Ascending aorta (tissue), 2 donors: ENCODE measurements at places on chromosomes 1 and 21.

DNA sequence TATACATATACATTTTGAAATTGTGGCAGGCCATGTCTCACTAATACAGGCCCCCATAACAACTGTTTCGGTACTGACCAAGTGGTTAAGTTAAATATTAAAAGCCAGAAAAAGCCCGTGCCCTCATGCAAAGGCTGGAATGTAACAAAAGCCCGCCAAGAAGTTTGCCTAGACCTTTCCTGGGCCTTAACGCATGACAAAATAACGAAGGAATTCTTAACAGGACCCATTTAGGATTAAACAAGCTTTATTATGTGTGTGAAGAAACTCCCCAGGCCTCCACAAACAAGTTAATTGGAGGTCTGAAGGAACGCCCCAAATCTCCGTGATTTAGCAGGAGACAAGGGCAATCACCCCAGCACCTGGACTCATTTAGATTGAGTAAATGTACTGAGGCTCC, 42.4 kb downstream of the TNFSF4 start:
- no peak for DNase-seq

DNA sequence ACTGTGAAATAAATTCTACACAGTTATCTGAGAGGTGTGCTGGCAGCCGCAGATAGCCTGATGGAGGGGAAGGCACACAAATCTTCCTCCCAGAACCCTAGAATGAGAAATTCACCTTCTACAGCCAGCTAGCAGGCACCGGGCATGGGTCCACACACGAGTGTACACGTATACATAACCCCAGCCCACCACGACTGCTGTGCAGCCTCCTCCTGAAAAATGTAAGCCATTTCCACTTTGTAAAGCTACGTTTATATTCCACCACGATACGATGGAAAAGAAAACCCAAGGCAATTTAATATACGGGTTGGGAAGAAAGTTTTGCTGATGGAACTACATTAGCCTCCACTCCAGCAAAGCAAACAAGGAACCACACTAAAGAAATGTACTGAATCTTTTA, 1.8 kb downstream of the BTG3 start:
- no peak for DNase-seq

GRCh38 chr21:36522219-36522808, 42.4 kb upstream of the CLDN14 start:
- DNase-seq, result no peak

GRCh38 chr1:184811439-184812111, 56.9 kb upstream of the EDEM3 start:
- peak; percentile 36 for DNase-seq

DNA sequence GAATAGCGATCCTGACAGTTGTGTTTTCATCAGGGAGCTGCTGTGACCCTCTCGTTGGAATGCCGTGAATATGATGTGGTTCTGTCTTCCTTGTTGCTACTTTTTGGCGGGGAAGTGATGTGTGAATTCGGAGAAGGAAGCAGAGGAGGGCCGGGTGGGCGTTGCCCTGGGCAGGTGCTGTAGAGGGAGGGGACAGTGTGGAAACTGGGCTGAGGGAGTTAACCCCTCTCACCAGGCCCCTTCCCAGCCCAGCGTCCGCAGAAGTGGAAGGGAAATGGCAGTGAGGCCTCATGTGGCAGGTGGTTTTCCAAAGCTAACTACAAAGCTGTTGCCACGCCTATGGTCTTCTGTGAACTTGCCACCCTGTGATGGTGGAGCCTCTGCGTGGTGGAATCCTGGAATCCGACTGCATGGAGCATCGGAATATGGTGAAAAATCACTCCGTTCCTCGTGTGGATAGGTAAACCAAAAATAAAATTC, 227.9 kb downstream of the DYRK1A start:
- no peak for DNase-seq
